NCI-H69 (cell line): ENCODE measurements at places on chromosomes 4 and X.

DNA sequence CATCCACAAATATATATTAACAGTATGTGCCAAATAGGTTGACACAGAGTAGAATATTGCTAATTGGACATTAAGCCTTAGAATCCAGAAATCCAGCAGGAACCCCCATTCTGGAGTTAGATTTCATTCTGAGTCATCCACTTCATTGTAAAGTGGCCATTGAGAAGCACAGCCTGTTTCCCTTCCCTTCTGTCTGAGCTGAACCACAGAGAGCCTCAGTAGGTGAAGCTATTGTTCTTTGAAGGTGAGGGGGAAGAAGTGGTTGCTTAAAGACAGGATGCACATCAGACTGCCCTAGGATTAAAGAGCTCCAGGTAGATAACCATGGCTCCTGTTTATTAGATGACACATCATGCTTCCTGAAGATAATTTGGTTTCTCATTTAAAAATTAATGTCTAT is 30.6 kb upstream of the MCF2 start:
- peak; percentile 56 for DNase-seq

DNA sequence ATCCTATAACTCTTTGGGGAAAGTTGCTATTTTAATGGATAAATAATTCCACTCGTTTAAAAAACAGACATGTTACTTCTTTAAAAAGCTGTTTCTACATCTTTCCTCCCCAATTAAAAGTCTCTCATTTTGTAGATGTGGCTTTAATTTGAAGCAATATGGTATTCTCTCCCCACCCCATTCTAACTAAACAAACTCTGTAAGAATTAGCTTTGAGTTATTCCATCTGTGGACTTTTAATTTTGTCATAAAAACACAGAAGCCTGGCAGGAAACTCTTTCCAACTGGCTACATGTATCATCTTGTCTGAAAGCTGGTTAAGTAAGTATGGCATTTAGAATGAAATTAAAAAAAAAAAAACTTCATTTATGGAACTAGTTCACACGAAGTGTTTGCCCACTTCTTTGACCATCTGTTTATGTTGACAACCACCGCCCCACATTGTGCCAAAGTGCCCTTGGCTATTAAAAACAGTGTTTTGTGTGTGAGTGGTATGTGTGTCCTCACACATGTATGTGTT is 140.3 kb downstream of the NAA11 start:
- peak; percentile 93 for DNase-seq

DNA sequence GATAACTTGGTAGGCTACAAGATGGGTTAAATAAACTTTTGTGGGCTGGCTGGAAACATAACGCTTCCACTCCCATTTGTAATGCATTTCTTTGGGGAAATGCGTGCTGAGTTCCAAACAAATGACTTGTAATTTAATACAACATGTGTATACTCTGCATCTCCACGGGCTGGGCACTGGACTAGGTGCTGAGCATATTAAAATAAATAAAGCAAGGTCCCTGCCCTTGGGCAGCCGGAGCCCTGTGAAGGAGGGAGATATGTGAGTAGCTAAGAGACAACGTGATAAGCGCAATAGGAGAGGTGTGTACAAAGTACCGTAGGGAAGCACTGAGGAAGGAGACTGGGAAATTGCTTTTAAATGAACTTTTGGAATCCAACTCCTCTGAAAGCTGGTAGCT is 147.2 kb upstream of the RBPJ start:
- peak; percentile 52 for DNase-seq

- DNase-seq = no peak
Measured at GRCh38 chrX:49792376-49792775, 36.7 kb upstream of the PAGE4 start.

DNA sequence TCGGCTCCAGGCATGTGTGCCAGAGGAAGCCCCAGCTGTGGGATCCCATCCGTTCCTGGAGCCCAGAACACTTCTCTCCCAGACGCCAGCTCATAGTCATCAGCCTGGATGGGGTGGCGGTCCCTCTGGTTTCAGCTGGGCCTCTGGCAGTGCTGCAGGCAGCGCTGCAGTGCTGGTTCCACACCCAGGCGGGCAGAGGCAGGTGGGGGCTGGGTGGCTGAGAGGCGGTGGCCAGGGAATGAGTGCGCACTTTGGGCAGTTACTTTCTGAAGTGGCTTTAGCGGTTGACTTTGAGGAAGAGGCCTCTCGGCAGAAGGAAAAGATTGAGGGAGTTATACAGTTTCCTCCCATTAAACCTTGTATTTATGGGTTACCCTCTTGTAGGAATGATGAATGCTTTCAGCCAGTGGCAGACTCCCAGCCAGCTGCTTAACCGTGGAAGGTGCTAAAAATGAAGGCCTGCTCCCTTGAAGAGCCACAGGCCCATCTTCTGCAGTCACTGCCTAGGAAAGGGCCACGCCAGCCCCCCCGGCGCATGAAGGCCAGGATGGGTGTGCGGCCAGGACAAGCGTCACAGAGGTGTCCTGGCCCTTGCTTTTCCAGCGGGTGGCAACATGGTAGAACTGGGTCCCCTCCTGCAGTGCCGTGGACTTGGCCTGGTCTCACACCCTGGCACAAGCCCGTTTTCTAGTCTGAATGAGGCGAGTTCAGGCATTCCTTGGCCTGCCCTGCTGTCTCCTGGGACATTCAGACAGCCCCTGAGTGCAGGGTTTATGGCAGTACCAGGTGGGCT is 9.9 kb downstream of the TADA2B start:
- no peak for DNase-seq

DNA sequence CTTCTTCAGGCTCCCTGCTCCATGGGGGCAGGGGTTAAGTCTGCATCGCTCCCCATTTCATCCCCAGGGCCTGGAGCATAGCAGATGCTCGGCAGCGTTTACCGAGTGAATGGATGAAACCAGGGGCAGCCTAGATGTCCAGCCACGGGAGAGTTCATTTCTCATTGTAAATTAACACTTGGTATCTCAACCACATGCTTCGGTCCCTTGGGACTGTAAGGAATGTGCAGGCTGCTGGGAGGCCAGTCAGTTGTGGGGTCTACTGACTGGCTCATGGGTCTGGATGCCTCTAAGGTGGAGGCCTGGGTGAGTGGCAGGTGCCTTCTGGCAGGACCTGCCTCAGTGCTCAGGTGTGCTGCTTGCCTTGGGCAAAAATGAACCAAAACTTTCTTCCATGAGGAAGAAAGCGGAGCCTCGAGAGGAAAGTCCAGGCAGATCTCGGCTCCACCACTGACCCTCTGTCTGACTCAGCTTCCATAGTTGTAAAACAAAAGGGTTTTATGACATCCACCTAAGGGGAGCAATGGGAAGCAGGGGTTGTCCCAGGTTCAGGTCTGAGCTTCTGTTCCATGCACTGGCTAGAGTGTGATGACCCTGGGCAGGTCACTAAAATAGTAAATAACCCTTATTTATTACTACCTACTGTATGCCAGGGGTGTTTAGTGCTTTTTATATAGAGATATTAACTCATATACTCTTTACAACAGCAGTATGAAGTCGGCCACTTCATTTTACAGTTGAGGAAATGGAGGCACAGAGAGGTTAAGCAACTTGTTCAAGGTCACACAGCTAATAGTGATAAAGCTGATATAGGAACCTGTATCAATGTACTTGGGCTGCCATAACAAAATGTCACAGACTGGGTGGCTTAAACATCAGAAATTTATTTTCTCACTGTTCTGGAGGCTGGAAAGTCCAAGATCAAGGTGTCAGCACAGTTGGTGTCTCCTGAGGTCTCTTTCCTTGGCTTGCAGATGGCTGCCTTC is 144.3 kb upstream of the STX18 start:
- peak; percentile 7 for DNase-seq

- peak; percentile 57 for DNase-seq
Measured at GRCh38 chr4:145179281-145179860, 1.0 kb downstream of the OTUD4 start.

- peak; percentile 39 for DNase-seq
Measured at GRCh38 chr4:25727711-25728493, 72.3 kb downstream of the SLC34A2 start.

DNA sequence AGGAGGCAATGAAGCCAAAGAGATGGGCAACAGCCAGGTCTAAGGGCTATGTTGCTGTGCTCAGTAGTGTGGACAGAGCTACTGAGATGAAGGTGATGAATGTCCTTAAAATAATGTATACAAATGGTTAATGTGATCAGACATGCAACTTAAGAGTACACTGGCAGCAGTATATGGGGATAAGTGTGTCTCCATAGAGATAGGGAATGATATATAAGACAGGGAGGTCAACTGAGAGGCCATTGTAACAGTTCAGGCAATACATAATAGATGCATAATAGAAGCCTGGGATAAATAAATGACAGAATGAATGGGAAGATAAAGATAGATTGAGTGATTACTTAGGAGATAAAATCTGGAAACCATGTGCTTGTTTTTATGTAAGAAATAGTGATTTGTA is 250.0 kb downstream of the CFAP299 start:
- peak; percentile 26 for DNase-seq

GRCh38 chr4:153731239-153731638 is 28.6 kb downstream of the RNF175 start:
- peak; percentile 1 for DNase-seq

DNA sequence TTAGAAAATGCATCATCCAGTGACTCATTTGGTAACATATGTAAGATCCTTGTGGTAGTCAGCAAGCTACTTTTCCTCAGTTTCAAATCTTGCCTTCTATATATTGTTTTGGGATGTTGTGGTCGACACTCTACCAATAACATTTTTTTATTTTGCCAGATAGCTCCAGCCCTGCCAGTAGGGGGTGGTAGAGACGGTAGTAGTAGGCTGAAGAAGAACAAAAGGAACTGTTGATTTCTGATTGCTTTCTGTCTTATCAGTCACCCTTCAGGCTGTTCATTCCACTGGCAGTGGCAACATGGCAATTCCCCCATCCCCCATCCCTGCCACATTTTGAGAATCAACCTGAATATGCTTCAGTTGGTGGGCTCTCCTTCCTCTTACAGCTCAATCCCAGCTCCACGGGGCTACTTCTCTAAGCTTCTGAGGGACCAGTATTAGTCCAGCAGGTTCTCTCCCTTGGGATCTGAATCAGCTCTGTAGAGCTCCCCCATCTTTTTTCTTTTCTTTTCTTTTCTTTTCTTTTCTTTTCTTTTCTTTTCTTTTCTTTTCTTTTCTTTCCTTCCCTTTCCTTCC is 171.5 kb upstream of the VEGFC start:
- peak; percentile 39 for DNase-seq

- DNase-seq = no peak
Measured at GRCh38 chr4:88202443-88202842, 44.0 kb upstream of the ABCG2 start.

DNA sequence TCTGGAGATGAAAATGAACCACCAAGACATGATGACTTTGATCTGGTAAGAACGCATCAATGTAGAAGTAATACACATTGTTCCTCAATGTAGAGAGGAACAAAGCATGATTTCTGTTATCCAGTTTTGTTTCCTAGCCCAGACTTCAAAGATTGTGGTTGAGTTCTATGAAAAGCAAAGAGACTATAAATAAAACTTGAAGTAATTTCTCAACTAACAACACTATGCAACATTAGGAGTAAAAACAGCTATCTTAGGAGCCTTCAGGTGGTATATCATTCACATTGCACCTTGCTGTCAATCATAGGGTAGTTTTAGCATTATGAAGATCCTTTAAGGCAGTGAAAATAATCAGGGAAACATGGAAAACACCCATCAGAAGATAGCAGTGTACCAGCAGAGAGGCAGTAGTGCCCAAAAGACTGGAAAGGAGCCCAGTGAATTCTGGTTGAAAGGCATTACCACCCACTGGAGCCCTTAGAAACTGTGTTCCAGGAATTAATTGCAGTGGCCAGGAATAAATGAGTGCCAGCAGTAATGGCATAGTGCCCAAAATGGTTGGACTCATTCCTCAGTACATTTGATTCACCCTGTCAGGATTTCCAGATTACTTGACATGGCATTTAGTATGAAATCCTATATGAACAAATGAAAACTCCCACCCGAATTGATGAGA is 300.7 kb upstream of the CXXC4 start:
- peak; percentile 34 for DNase-seq

DNA sequence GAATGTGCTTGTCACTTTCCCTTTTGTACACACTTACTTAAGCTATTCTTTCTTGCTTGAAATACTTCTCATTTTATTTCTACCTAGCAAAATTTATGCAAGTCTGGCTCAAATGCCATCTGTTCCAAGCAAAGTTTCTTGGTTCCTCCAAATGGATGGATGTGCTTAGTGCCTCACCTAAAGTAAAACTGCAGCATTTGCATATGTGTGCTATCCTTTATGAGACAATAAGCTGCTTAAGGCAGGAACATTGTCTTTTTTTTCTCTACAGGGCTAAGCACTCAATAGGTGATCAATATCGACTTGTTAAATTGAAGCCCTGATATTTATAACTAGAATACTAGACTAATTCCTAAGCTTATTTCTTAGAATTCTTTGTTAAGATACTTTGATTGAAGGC is 136.8 kb downstream of the CYLC1 start:
- no peak for DNase-seq

GRCh38 chrX:12370497-12370986 is 232.3 kb downstream of the FRMPD4 start:
- peak; percentile 16 for DNase-seq

GRCh38 chr4:75673959-75674328 is 733 bp upstream of the G3BP2 start:
- peak; percentile 37 for DNase-seq

- no peak for DNase-seq
Measured at GRCh38 chr4:118389721-118390120, 36.9 kb upstream of the PRSS12 start.

- no peak for DNase-seq
Measured at GRCh38 chr4:134243742-134244713, 42.4 kb upstream of the PABPC4L start.

DNA sequence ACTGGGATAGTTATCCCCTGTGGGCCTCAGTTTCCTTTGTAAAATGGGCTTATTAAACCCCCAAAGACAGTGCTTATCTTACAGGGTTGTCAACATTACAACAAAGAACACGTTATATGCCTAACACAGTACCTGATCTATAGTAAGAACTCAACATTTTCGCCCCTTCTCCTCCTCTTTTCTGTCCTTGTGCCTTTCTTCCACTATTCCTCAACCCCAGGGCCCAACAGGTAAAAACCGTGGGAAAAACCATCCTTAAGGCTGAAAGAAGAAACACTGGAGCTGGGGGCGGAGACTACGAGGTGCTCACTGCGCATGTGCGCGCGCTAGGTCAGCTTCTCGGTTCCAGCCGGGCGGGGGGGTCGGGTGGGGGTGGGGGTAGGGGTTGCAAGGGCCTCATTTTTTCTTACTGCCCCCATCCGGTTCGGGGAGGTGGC is 426 bp upstream of the XIAP start:
- peak; percentile 93 for DNase-seq

DNA sequence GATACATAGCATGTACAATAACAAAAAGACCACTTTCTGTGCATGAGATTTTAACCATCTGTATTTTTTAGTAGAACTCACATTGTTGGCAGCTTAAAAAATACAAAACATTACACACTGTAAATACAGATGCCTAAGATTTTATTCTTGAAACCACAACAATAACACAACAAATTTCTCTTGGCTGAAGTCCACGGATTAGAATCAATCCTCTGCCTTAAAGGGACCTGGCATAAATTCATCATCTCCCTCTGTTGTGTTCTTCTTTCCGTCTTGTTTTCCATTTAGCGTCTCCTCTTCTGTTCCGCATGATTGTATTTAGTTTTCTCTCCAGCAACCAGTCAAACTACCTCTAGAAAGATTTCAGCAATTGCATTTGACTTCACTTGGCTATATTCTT is 231.0 kb downstream of the SPOCK3 start:
- DNase-seq = no peak
